Activated naive CD8-positive, alpha-beta T cell treated with anti-CD3 and anti-CD28 coated beads, Interleukin-2, amount 50 U/mL, for 16 hours (primary cell): ENCODE measurements at places on chromosomes 16 and 17.

DNA sequence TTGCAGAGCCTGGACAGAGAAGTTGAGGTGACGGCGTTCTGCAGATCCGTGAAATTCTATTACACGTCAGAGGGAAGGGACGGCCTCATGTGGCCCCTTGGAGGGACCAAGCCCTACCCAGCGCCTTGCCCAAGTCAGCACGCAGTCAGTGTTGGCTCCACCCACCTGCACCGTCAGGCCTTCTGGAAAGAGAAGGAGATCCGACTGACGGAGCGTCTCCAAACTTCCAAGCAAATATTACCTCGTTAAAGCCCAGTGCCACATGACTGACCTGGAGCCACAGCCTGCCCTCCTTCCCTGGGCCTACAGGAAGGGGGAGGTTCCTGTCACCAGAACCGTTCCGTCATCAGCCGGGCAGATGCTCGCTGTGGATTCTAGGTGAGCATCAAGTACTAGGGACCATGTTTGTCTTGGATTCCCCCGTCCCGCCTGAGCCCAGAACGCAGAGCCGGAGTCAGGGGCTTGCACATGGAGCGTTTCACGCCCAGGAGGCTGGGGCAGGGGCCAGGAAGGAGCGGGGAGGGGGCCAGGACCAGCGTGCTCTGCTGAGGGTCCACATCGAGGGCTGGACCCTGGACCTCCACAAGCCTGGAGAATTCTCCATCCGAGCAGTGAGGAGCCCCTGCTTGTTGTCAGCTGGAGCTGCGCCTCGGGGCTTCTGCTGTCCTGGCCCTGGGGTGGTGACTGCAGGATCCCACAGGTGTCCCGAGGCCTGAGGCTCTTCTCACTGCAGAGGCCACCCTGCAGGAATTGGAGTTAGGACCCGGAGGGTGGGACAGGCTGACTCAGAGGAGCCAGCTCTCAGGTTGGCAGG lies 22.6 kb upstream of the METRNL start:
- no peak for DNase-seq

DNA sequence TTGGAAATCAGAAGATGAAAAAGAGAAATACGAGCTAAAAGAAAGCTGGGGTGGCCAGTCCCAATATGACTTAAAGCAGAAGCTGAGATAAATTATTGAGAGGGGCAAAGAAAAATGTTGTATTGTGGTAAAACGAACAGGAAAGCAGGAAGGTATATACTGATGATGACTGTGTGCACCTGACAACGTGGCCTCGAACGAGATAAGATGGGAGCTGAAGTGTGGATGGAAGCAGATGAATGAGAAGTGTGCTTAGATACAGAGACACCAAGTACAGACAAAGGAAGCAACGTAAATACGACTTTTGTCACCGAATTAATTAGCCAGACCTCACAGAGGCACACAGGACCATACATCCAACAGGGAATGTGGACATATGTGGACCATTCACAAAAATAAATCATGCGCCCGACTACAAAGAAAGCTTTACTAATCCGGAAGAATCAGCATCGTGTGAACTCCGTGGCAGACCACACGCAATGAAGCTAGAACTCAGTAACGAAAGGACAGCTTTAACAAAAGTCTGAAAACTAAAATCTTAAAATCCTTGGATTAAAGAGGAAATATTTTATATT lies 218.7 kb downstream of the RPTOR start:
- DNase-seq = no peak

DNA sequence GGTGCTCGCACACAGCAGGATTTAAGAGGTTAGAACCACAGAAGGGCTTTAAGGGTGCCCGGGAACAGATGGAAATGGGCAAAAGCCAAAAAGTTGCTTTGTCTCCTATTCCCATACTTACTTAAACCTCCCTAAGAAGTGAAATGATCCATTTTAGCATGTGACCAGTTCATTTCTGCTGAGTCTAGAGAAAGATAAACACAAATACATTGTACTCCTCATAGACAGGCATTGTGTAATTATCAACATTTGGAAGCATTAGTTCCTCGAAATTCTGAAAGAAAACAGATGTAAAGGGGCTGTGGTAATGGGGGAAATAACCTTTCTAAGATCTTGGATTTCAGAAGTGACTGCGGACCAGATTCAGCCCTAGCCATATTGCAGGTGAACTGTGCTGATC lies 178.3 kb downstream of the CYB561 start:
- no peak for DNase-seq

DNA sequence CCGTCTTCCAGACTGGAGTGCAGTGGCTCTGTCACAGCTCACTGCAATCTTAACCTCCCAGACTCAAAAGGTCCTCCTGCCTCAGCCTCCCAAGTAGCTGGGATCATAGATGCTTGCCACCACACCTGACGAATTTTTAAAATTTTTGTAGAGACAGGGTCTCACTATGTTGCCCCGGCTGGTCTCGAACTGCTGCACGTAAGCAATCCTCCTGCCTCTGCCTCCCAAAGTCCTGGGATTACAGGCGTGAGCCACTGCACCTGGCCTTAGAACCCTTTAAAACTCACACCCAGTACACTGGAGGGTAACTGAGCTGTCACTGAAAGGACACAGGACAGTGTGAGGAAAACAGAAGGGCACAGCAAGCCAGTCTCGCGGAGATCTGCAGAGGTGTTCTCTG lies 97.6 kb upstream of the NOL11 start:
- DNase-seq = no peak

- DNase-seq = no peak
These were observed 2.0 kb upstream of the CD300H start for GRCh38 chr17:74569020-74570003.

DNA sequence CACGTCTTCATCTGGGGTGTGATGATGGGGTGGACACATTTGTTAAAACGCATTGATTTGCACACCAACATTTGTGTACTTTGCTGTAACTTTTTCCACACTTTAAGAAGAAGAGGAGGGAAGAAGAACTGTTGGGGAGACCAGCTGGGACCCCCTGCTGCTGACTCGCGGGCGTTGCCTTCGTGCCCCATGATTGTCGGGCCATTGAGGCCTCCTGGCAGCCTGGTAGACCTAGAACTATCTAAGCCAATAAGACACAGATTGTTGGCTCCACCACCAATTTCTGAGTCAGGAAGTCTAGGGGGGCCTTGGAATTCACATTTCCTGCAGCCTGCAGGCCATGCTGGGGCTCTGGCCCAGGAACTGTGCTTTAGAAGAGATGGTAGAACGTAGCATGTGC lies 105.5 kb downstream of the TNFRSF13B start:
- no peak for DNase-seq

DNA sequence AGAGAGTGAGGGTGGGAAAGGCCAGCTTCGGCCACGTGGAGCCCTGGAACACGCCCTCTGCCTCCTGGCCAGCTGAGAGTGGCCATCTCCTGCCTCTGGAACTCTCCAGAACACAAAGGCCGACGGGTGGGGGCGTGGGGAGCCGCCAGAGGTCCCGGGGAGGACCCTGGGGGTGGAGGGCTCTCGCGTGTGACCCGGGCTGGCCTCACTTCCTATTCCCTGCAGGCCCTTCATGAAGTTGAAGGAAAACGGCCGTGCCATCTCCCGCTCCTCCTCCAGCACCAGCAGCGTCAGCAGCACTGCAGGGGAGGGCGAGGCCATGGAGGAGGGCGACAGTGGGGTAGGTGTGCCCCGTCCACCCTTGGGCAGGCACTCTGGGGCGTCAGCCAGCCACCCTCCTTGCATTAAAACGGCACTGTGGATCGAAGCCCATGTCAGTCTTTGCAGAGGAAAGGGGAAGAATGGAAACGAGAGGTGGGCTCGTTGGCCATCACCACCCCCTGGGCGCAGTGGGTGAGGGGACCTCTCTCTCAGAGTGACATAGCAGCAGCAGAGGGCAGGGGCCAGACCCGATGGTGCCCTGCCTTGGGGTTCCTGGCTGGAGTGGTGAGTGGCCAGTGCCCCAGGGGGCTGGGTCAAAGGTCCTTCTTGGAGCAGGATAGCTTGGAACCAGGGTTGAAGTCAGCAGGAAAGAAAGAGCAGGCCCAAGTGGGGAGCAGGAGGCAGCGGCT lies 37.1 kb downstream of the OR1D5 start:
- DNase-seq = no peak

DNA sequence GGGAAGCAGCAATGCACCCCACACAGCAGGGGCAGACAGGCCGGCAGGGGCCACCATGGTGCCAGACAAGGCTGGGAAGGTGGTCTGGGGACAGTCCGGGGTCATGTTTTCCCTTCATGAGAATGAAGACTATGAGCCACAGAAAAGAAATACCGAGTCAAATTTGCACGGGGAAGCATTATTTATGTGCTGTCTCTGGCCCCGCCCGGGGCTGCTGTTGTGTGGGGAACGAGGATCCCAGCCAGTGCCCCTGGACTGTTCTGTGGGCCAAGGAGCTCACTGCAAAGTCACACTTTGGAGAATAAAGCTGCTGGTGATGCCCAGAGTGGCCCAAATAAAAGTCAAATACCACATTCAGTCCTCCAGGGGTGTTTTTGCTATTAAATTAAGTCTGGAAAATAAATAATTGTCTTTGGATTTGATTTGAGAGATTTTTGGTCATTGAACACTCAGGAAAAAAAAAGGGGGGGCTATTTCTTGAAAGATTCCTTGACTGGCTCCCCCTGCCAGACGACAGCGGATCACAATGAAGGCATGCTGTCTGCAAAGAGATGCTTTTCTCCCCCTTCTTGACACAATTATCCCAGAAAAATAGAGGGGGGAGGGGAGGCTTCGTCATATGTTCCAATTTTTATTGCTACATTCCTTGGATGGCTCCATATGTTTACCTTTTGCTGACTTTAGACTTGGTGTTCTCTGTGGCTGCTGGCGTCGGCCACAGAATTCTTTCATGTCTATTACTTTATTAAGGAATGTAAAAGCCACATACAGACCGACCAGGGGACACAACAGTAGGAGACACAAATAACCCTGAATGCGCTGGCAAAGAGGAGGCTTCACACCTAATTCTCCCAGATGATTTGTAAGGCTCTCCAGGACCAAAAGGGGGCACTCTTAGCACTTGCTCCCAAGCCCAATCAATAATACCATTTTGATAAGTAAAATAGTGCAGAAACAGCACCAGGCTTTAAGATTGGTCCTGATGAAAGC lies 27.1 kb upstream of the ANKFN1 start:
- no peak for DNase-seq

- no peak for DNase-seq
These were observed 7.8 kb upstream of the EVI2A start for GRCh38 chr17:31329221-31329620.

DNA sequence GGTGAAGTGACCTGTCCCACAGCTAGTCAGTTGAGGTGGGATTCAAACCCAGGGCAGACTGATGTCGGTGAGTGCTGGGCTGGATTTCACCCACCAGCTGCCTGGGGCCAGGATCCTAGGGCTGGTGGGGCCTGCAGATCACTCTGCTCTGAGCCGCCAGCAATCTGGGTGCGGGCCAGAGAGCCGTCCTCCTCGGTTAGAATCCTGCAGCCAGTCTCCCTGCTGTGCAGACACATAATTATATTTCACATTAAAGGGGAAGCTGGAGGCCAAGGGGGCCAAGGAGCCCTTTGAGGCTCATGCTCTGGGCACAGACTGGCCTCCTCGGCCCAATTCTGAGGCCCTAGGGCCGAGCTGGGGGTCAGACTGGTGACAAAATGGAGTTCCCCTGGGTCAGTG lies 996 bp upstream of the KCNJ12 start:
- no peak for DNase-seq

GRCh38 chr17:58531661-58532554 lies 17.5 kb upstream of the MTMR4 start:
- no peak for DNase-seq

DNA sequence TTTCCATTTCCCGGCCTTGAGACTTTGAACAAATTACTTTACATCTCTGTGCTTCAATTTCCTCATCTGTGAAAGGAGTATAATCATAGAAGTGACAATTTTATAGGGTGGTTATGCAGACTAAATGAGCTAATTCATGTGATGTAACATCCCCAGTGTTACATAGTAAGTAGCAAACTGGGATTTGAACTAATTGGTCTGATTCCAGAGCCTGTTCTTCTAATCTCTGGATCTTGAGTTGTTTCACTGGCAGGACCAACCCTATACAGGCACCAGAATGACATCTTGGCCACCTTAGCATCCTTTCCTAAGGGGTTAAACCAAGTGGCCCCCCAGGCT lies 77.7 kb downstream of the AATF start:
- no peak for DNase-seq
